ENCODE measurements at places on chromosomes 5 and 9.

- no peak for DNase-seq
These were observed 26.2 kb downstream of the MACROH2A1 start for GRCh38 chr5:135372654-135373381.

DNA sequence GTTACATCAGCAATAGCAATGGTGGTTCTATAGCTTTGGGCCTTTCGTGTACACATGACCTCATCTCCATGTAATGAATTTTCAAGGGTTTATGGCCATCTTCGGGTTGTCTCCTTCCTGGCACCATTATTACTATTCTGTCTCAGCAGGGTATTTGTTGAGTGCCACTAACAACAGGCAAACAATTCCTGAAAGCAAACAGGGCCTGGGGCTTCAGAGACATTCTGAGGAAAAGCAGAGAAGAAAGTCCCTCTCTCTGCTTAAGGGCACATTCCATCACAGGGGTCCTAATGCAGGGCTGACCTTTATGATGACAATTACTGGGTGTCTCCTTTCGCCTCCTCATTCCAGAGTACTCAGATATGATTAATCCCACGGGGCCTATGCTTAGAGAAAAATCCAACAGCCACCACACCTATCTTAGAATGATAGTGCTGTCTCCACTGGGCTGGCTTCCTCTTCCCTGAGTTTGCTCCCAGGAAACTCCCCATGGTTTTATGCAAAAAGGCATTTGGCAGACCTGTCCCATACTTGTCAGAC is 540.2 kb upstream of the ZNF462 start:
- no peak for DNase-seq

- DNase-seq, result no peak
These were observed 969.6 kb upstream of the C9orf72 start for GRCh38 chr9:28542928-28543327.

DNA sequence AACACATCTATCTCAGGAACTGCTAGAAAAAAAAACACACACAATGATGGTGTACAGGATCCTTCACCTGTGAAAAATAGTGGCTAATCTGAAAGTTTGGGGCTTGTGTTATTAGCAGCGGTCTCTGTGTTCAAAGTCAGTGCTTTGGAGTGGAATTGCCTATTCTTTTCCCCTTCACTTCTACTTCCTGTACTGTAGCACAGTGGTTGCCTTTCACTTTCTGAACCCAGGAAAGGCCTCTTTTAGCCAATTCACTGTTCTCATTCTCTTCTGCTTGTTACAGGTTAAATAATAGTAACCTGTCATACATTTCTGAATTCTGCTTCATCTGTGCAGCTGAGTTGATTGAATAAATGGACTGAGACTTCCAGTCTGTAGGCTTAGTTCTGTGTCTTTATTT is 161.3 kb upstream of the RGS7BP start:
- no peak for DNase-seq

DNA sequence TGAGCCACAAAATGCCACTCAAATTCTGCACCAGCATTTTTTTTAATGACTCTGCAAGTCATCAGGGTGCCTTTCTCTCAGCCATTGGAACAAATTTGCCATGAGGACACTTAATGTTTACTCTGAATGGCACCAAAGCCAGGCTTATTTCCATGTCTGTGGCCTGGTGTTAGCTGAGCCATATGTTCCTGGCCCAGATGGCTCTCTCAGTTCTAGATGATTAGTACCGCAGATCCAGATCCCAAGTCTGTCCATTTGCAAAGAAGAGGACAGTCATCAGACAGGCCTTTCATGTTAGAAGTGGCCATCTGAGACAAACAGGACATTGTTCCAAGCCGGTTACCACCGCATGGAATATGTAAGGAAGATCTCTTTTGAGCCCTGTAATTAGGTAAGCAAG is 70.3 kb downstream of the INSYN2B start:
- no peak for DNase-seq

DNA sequence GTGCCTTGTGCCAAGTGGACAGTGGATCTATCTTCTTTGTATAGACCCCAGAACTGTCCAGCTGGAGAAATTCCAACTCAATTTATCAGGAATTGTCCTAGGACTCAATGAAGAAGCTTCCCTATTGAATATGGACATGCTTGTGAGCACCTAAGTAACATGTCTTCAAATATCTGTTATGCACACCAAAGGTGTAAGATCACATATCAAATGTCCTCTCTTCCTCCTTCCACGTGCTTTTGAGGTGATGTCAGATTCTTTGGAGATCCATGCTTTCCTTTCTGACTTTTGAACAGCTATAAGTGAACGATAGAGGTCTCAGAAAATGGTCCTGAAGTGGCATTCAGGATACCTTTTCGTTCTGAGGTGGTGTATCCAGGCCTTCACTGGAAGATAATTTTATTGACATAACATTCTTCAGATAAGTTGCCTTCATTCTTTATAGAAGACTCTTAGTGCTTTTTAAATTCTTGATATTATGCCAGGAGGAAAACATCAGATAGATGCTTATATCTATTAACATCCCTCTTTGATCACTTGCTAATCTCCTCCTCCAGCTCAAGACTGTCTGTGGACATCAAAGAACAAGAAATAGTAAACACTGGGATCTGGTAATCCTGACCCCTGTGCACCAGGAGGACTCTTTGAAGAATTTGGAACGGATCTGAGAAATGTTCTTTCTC is 246.4 kb downstream of the SMARCA2 start:
- no peak for DNase-seq

- no peak for DNase-seq
These were observed 85.0 kb downstream of the PRRT1B start for GRCh38 chr9:131630205-131630831.

- DNase-seq, result peak; percentile 53
These were observed 27.8 kb downstream of the RECK start for GRCh38 chr9:36064448-36065037.

- no peak for DNase-seq
These were observed 15.2 kb downstream of the SH3GLB2 start for GRCh38 chr9:129012893-129013448.

DNA sequence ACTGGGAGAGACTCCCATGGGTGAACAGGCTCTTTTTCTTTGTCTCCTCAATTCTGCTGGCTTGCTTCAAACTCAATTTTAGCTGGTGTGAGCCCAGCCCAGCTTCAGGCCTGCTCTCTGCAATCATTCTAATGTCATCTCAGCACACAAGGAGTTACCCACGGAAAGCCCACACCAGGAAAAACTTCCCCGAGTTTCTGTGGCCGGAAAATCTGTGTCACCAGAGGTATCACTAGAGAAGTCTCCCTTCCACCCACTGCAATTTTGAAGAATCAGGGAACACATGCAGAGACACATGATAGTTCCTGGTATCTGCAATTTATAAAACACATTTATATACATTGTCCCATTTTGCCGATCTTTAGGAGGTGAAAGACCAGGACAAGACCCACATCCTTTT is 13.5 kb upstream of the NDFIP1 start:
- no peak for DNase-seq

- peak; percentile 78 for DNase-seq
These were observed 18.1 kb downstream of the GSN start for GRCh38 chr9:121285835-121286687.

- no peak for DNase-seq
These were observed 10.8 kb downstream of the C5orf15 start for GRCh38 chr5:133957591-133957990.

GRCh38 chr5:89253666-89254352 is 370.8 kb upstream of the MEF2C start:
- no peak for DNase-seq

- no peak for DNase-seq
These were observed 158.5 kb upstream of the CLINT1 start for GRCh38 chr5:158017469-158017868.

DNA sequence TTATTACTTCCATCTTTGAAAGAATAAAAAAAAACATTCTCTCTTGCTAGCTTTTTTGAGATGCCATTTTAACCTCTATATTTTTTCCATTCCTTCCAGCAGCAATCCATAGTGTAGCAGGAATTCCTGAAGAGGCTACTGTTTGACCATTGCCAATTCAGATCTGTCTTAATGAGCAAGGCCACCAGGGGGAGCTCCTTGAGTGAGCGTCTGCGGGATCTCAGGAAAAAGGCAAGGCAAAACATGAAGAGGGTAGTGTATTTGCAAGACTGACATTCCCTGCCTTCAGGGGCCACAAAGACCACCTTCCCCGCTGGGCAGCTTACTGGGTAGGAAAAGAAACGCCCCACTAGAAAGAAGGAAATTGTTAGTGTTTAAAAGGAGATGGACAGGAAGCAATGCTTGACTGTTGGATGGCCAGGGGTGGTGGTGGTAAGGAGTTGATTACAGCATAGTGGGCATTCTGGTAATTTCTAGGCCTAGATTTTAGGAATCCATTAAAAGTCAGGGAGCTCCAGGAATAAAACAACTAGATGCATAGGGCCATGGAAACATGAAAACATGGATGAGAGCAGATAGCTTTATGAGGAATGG is 206.6 kb upstream of the HAPLN1 start:
- DNase-seq, result peak; percentile 66

- no peak for DNase-seq
These were observed 11.7 kb downstream of the CD74 start for GRCh38 chr5:150401076-150401375.

- DNase-seq, result peak; percentile 49
These were observed 761 bp downstream of the CCT5 start for GRCh38 chr5:10250806-10251276.

DNA sequence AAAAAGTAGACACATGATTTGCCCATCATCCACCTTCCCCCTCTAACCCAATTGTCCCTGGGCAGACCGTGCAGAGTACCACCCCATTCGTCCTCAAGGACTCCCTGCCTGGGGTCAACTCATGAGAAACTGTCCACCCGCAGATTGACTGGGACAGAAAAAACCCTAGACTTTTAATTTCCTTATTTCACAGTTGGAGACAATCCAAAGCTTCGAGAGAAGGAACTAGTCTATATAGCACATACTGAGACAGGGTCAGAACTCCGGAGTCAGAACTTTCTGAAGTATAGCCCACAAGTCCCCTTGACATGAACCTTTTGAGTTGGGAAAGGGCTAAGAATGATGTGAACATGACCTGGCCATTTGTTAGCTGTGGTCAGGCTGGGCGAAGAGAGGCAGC is 7.5 kb upstream of the GPX3 start:
- no peak for DNase-seq

GRCh38 chr5:122091936-122092600 is 14.0 kb upstream of the LOX start:
- peak; percentile 77 for DNase-seq

GRCh38 chr5:14270209-14270702 is 127.1 kb downstream of the TRIO start:
- DNase-seq, result peak; percentile 91

DNA sequence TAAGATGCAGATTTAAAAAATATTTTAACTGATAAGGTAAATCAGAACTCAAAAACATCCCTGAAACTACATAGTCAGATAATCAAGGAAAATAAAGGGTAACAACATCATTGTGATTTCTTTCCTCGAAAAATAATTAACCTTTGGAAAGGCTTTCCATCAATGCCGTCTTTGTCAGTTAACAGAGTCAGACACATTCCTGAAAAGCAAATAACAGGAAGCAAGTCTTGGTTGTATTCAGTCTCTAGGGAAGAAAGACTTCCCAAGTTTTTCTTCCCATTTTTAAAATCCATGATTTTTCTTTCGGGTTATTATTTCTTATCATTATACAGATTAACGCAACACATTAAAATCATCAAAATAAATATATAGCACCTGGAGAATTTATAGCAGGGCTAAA is 256.4 kb upstream of the CDH6 start:
- no peak for DNase-seq

GRCh38 chr9:10396615-10397014 is 216.2 kb downstream of the PTPRD start:
- no peak for DNase-seq
